GM06990 (cell line): ENCODE measurements at places on chromosomes 6 and 20.

DNA sequence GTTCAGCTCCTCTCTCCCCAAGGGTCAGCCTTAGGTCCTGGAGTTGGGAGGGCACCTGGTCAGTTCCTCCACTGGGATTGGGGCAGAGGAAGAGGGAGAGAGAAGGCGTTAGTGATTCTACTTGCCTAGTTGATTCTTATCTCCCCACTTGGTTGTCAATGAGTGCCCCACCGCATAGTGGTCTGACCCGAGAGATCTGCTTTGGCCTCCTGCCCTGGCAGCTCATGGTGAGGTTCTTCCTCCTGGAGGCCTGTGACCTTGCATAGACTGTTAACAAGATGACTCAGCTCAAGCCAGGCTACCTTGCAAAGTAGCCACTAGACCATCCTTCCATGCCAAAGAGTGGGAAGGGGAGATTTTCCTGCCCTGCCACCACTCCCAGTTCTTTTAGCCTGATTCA is 160.6 kb downstream of the TMEM200A start:
- no peak for DNase-seq

DNA sequence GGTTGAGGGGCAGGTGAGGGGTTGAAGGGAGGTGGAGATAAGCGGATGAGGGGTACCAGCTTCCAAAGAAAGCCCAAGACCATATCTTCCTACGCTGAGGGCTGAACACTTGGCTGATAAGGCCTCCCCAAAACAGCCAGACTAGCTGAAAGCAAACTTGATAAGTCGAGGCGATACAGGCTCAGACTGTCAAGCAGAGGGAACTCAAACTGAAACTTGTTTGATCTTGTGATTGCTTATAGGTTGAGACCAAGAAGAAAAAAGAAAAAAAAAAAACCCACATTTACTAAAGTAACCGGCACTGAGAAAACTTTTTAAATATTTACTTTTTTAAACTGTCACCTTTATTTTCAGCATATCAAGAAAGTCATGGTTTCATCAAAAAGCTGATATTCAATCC is 73.6 kb downstream of the TRERF1 start:
- no peak for DNase-seq

DNA sequence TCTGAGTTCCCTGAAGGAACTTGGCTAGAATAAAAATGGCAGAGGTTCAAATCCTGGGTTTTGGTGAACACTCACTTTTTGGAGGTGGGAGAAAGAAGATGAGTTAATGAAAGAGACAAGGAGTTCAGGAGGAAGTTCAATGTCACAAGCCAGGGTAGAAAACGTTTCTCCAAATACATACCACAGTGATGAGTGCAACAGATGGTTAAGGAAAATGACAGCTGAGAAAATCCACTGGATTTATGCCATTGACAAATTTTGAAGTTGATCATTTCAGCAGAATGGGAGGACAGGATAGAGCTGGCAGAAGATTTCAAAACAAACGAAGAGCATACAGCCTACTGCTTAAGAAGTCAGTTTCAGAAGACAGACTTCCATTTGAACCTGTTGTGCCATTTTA is 122.7 kb downstream of the GFRAL start:
- DNase-seq: no peak

DNA sequence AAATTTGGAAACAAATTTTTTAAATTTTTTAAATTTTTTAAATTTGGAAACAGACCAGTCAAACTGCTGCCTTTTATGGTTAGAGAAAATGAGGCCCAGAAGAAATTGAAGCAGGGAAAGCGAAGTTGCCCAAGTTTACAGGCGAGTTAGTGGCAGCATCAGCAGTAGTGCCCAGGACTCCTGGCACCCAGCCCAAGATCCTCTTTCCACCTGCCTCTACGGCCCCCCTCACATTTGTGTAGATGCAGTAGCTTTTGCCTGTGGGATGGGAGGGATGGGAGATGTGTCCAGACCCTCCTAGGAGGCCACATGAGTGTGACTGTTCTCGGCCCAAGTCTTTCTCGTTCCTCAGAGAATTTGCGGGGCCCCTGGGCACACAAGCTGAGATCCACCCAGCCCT is 49.8 kb downstream of the HNF4A start:
- DNase-seq: no peak

DNA sequence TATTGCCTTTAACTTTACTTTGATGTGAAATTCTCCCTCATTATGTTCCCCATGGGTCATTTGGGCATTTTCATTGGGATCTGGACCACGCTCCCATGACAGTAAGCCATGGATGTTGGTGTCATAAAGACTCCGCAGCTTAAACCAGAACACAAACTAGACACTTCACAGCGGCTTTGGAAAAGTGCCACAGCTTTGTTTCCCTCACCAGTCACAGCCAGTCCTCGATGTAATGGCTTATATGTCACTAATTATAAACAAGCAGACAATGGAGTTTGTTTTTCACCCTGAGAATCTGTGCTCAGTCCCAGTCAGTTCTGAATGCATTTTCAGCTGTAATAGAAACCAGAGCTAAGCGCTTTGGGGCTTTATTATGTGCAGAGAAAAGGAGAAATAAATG is 23.2 kb upstream of the DAAM2 start:
- no peak for DNase-seq

GRCh38 chr6:9116026-9116425 is 680.7 kb upstream of the SLC35B3 start:
- DNase-seq: no peak

DNA sequence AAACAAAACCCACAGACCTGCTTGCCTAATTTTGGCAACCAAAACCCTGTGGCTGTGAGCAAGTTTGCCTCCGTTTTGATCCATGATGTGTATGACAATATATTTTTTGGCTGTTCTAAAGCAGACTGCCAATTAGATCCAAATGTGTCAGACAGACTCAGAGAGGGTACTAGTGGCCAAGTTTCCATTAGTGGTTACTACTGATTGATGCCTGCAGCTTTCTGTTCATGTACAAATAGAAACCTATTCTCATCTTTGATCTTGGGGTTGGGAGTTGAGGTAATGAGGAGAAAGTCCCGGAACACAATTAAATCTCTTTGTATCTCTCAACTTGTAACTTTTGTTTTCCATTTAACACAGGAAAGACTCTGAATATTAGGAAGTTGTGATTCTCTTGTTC is 100.9 kb downstream of the RNF144B start:
- no peak for DNase-seq
